Activated CD4-positive, alpha-beta memory T cell treated with anti-CD3 and anti-CD28 coated beads for 36 hours (primary cell): ENCODE measurements at places on chromosomes 11 and 22.

DNA sequence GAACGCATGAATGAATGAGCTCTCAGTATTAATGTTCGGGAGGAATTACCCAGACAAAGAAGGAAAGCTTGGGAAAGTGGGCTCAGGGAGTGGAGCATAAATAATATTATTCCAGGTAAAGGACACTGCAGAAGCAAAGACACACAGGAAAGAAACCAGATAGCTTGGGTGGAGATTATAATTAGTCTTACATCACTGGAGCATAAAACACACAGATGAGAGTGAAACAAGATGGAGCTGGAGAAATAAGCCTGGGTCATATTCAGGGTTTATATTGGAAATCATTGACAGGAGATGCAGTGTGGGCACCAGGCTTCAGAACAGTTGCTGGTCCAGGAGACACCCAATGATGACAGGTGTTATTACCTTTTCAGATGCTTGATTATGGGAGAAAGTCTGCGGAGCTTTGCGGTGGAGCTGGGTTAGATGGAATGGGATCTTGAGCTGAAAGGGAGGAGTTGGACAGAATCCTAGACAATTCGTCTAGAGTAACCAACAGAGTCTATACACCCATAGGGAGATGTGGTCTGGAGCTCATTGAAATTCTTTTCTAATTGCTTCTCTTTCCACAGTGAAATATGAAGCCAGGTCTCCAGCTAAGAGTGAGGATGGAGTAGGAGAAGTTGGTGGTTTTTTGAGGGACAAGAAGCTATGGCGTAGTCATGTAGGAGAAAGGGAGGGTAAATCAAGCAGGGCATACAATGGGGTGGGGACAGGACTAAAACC lies 227.2 kb downstream of the FAM76B start:
- no peak for DNase-seq

DNA sequence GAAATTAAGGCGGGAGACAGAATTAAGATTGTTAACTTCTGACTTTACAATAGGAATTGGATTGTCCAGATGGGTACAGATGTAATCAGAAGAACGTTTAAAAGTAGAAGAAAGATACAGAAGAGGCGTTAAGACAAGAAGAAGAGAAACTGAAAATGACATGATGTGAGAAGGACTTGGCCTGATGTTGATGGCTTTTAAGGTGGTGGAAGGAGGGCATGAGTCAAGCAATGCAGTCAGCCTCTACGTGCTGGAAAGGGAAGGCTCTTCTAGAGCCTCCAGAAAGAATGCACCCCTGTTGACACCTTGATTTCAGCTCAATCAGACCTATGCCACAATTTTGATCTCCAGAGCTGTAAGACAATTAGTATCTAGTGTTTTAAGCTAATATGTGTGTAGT lies 466.9 kb upstream of the LRRC4C start:
- DNase-seq: no peak

GRCh38 chr11:105767931-105768330 lies 158.1 kb downstream of the GRIA4 start:
- DNase-seq: no peak

GRCh38 chr11:85724748-85725465 lies 38.9 kb upstream of the CCDC89 start:
- DNase-seq: no peak
